ENCODE measurements at places on chromosomes 13 and 19.

DNA sequence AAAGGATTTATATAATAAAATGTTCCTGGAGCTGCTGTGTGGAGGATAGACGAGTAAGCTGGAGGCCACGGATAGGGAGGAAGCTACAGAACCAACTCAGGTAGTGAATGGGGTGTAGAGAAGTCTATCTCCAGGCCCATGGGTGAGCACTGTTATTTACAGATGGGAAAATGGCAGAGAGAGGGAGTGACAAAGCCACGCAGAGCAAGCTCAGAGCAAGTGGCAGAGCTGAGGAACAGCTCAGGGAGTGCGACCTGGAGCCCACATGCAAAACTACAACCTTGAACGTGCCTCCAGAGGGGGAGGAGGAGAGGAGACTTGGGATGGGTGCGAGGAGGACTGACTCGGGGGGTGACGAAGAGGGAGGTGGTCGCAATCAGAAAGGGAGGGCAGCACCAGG is 13.4 kb upstream of the RSPH6A start:
- no peak for DNase-seq

GRCh38 chr19:45882652-45883585 is 3.0 kb downstream of the IRF2BP1 start:
- no peak for DNase-seq

DNA sequence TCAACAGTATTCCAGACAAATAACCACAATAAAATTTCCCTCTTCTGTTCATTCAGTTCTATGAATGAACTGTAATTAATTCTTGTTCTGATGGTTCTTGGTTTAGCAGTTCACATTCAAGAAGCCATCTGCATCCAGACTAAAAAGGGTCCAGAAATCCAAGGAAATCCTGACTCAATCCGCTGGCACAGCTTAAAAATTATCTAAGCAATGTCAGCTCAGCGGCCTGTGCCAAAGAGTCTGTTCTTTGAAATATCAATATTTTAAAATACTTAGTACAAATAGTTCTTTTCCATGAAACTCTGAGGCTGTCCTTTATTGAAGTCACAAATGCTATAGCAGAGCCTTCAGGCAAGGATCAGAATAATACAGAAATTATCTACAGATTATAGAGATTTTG is 57.2 kb downstream of the DHRS12 start:
- DNase-seq, result no peak

- DNase-seq, result no peak
Observed at GRCh38 chr13:94195715-94196114, 283.8 kb downstream of the DCT start.

- no peak for DNase-seq
Observed at GRCh38 chr19:42216653-42217519, 591 bp downstream of the DEDD2 start.

- DNase-seq, result no peak
Observed at GRCh38 chr13:94352057-94352456, 127.4 kb downstream of the DCT start.

DNA sequence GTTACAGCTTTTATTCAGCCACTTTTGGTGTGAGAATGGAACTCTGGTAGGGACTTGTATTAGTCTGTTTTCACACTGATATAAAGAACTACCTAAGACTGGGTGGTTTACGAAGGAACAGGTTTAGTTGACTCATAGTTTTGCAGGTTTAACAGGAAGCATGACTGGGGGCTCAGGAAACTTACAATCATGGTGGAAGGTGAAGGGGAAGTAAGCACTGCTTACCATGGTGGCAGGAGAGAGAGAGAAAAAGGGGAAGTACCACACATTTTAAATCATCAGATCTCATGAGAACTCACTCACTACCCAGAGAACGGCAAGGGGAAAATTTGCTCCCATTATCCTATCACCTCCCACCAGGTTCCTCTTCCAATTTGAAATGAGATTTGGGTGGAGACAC is 942.2 kb downstream of the PCDH17 start:
- no peak for DNase-seq

DNA sequence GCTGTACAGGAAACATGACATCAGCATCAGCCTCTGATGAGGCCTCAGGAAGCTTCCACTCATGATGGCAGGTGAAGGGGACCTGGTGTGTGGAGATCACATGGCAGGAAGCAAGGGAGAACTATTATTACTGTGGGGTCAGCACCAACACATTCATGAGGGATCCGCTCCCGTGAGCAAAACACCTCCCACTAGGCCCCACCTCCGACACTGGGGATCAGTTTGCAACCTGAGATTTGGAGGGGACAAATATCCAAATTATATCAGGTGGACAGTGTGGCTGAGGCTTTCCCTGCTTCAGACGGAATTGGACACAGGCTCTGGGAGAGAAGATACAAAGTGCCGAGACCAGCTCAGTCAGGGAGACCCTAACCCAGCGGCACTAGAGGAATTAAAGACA is 5.7 kb upstream of the ZNF792 start:
- DNase-seq, result no peak

DNA sequence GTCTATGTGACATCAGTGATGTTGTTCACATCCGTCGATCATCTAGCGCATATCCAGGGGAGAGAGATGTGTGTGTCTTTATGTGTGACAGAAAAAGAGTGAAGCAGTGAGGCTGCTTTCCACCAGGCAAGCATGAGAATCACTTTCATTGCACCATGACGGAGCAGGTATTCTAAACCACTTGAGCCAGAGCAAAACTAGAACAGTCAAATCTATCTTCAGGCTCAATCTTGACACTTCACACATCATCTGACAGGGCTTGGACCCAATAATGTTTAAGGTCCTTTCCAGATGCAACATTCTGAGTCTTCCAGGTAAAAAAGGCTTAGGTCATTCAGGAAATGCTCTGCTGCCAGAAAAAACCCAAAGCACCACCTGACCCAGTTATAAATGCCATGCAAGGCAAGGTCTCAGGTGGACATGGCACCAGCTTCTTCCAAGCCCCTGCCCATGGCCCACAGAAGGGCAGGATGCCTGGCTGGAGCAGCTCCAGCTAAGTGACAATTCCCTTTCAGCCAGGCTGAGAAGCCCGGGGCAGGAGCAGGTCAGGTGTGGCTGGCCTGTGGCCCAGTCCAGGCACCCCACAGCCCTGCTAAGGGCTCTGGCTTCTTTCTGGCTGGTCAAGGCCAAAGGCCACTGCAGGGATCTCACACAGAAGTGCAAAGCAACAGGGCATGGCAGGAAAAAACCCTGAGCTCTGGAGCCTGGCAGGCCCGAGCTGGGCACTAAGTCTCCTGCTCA is 5.0 kb downstream of the ELAVL1 start:
- no peak for DNase-seq

GRCh38 chr13:99982036-99982730 is 599 bp downstream of the ZIC2 start:
- no peak for DNase-seq

DNA sequence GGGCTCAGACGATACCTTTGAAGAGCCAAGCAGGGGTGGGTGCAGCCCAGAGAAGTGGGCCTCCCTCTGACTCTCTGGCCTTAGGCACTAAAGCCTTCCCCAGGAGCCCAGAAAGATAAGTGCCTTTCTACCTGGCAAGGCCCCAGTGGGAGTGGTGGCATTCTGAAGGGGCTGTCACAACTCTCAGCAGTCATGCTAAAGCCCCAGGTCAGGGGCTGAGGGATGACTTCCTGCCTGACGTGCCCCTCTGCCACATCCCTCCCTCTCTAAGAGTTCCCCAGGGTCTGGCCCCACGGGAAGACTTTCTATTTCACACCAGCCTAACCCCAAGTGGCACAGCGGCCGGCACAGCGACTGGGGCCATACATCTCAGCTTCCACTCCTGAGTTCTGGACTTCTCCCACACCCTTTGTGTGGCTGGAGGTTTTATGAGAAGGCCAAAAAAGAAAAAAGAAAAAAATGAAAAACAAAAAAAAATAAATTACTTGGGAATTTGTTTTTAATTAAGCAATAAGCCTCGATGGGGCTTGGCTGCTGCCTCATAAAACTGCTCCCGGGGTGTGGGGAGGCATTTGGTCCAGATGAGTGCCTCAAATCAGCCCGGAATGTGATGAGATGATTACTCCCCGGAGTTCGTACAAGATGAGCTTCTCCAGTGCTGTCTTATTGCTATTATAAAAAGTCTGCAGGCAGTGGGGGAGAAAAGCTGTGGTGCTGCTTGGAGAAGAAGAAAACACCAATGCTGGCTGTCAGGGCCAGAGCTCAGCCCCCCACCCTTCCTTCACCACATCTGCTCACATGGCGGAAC is 28.5 kb upstream of the PLEKHF1 start:
- DNase-seq, result no peak

GRCh38 chr19:50331221-50331993 is 2.2 kb upstream of the KCNC3 start:
- DNase-seq, result no peak

DNA sequence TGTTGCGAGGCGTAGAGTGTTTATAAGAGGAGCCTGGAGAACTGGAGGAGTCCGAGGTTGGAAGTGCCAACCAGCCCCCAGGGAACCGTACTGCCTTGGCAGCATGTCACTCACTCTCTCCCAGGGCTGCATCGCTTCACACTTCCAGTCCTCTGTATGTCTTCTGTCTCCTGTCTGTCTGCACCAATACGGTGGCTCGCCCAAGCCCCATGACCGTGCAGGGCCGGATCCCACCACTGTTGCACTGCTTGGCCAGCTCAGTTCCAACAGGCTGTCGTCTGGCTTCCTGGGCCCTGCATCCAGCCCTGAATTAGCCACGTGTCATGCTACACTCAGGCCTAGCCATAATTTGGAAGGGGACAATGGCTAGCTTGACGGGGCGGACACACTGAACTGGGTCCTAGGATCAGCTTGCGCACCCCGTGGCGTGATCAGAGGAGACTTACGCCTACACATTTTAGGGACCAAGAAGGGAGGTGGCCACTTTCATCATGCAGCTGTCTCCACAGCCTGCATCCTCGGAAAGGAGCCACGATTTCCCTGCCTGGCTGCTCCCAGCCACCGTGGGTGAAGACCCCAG is 147.1 kb downstream of the URI1 start:
- no peak for DNase-seq

DNA sequence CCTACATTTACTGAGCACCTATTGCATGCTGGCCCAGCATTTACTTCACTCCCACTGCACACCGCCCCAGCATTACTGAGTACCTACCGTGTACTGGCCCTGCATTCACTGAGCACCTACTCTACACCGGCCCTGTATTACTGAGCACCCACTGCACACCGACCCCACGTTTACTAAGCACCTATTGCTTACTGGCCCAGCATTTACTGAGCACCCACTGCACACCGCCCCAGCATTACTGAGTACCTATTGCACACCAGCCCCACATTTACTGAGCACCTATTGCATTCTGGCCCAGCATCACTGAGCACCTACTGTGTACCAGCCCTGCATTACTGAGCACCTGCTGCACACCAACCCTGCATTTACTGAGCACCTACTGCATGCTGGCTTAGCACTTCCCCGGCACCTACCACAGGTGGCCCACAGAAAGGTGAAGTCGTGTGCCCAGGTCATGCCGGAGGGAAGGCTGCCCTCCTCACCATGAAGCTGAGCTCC is 6.9 kb downstream of the TPGS1 start:
- no peak for DNase-seq

Data from thoracic aorta (tissue), 2 donors.